ENCODE measurements at places on chromosomes 6 and 20.

DNA sequence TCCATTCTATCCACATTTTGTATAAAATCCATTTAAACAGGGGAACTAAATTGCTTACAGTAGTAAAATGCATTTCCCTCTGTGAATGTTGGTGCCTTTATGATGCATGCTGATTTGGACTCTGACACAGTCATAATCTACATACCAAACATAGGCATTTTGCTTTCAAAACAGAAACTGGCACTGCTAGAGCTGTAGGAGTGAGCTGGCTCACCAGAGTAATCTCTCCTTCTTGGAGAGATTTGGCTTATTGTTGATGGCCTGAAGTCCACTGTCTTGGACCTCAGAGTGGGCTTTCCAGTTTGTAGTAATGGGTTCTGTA is 363.2 kb upstream of the FLRT3 start:
- DNase-seq, result no peak

DNA sequence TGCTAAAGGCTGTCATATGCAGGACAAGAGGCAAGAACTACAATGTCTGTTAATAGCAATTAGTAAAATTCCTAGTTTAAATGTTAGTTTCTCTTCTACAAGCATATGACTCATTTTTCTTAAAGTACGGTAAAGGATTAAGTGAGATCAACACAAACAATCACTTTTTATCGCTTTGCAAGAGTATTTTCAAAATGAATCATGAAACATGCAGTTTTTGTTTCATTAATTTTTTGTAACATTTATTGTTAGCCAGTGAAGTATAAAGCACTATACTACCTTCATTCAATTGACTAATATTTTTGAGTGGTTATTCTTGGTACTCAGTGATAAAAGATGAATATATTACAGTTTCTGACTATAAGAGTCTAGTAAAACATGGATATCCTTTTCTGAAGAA is 138.6 kb downstream of the AHI1 start:
- DNase-seq, result no peak

DNA sequence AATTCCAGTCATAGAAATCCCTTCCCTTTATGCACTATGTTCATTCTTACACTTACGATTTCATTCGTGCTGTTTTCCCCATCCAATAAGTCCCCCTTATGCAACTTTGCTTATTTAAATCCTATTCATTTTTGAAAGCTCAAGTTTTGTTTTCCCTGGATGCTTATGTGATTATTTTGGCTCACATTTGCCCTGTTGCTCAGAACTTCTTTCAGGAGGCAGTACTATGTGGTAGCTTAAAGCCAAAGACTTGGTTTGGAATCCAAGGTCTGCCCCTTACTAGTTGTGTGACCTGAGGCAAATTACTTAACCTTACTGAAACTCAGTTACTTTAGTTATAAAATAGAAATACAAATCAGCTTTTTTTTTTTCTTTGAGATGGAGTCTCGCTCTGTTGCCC is 59.6 kb downstream of the MOXD1 start:
- DNase-seq, result no peak

- no peak for DNase-seq
Measured at GRCh38 chr20:8525017-8525343, 392.9 kb downstream of the PLCB1 start.

GRCh38 chr6:30265594-30265993 is 52.4 kb upstream of the TRIM26 start:
- no peak for DNase-seq

- DNase-seq, result no peak
Measured at GRCh38 chr6:14816116-14816859, 429.6 kb upstream of the JARID2 start.

DNA sequence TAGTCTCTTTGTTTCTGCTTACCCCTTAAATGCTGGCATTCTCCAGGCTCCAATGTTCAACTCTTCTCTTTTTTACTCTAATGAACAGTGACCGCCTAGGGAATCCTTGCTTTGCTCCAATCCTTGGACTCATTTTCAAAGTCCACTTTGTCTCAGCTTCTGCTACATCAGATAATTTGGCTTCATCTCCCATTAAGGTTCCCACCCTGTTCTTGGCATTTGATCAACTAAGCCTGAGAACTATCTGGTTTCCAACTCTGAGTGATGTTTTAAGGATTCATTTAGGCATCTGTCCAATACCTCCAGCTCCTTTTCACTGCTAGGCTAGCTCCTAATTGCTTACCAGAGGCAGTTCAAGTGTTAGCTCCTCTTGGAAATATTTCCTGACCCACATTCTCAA is 64.9 kb downstream of the ME1 start:
- DNase-seq, result peak; percentile 71

DNA sequence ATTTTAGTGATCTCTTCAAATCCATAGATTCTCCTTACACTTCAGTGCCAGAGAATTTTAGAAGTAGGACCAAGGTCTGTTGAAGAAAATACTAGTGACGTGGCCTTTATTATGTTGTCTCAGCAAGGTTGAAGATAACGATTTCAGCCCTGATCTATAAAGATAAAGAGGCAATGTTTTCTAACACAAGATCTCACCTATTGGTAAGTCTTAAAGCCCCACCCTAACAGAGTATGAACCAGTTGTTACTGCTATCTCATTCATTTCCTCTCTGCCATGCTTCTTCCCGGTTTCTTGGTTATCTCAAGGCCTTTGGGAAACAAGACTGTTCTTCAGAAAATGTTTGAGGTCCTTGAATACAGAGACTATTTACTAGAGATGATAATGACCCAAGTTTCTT is 53.1 kb downstream of the KIAA0408 start:
- no peak for DNase-seq

DNA sequence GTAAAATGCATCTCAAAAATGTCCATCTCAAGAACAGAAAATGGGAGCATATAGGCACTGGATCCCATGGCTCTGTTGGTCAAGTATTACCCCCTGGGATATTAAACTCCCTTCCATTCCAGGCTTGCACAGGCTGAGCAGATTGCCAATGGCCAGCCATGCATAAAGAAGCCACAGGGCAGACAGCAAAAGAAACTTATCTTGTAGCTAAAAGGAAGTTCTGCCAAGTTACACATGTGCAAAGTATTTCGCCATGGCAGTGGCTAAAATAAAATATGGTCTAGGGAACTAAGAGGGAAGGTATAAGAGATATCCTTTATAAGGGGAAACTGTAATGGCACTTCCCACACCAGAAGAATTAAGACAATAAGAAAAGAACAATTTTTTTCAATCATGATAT is 415.6 kb upstream of the BTBD3 start:
- no peak for DNase-seq
